ENCODE measurements at places on chromosomes 2 and 18.

DNA sequence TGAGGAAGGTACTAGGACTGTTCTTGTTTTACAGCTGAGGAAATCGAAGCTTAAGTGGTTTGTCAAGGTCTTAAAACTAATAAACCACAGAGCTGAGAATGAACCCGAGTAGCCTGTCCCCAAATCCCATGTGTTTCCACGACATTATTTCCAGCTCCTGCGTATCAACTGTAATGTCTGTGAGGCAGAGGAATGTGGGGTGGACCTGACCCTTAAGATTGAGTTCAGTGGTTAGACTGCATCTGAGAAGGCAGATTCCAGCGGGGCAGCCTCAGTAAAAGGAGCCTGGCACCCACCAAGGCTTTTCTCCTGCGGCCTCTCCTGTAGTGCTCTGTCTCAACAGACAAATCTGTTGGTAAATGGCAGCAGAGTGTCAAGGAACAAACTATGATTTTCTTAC lies 81.9 kb upstream of the TMEM178A start:
- DNase-seq: no peak

GRCh38 chr2:239151201-239152131 lies 249.4 kb downstream of the HDAC4 start:
- peak; percentile 11 for DNase-seq

GRCh38 chr2:187365315-187365714 lies 82.7 kb downstream of the CALCRL start:
- DNase-seq: no peak

DNA sequence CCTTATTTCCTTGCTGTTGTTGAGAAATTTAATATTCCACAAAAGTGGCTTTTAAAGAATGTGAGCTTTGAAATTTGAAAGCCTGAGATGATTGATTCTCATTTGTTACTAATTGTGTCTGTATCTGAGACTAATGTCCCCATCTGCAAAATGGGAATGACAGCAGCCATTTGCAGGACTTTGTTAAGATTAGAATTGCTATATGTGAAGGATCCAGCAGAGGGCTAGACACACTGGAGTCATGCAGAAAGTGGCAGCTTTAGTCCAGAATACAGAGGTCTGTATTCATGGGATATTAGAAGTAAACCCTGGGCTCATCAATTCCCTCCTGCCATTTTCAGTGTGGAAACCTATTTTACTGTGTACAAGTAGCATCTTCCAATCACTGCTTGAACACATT lies 296.5 kb upstream of the GYPC start:
- DNase-seq: no peak

- DNase-seq: no peak
These were observed 24.4 kb downstream of the TFCP2L1 start for GRCh38 chr2:121260370-121261154.

GRCh38 chr2:20457661-20458630 lies 11.1 kb downstream of the RHOB start:
- DNase-seq: no peak

GRCh38 chr18:63980896-63981460 lies 11.1 kb downstream of the SERPINB8 start:
- no peak for DNase-seq

DNA sequence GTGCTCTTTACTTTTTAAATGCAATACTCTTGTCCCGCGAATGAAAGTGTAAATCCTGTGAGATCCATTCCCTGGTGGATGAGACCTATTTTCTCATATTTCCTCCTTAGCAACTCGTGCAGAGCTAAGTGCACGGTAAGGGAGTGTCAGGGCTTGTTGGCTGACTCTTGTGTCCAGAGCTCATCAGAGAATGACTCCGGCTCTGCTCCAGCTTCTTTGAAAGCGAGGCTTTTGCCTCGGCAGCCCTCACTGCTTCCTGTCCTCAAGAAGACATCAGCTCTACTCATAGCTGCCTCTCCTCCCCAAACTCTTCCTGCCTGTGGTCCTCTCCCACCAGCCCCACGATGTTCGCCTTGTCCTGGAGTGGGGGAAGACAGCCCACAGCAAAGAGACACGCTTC lies 70.7 kb downstream of the LIPG start:
- no peak for DNase-seq

- no peak for DNase-seq
These were observed 153.9 kb downstream of the INSIG2 start for GRCh38 chr2:118242216-118242615.

GRCh38 chr2:212409560-212409959 lies 129.0 kb downstream of the ERBB4 start:
- DNase-seq: no peak

- DNase-seq: no peak
These were observed 381.9 kb upstream of the MC4R start for GRCh38 chr18:60754413-60755009.

DNA sequence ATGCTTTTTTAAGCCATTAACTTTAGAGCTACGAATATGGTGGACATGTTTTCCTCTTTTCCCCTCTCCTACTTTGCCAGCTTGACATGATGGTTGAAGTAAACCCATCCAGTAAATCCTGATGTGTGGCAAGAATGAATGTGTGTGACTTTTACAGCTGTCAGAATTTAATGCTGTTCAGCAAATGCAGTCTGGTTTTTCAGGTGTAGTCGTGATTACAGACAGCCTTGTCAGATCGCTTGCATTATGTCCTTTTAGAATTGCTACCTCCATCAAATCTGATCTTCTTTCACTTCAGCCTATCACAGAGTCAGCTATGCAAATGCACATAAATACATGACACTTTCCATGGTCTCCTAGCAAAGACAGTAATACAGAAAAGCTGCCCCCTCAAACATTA lies 278.5 kb downstream of the FBXO15 start:
- no peak for DNase-seq

DNA sequence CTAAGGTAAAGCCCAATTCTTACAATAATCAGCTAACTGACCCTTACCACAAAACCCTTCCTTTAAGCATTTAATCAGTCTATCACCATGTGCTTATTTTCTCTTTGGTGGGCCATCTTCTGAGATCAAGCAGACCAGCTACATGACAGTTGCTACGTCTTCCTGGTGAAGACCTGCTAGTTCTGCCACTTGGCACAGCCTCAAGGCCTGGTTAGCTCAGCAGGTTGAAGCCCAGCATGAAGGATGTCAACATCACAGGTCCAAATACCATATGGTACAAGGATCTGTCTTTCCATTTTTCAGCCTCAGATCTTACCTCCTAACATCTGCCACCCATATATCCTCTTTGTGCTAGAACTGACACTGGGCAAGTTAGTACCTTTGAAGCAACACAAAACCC lies 636.9 kb downstream of the LRP1B start:
- DNase-seq: no peak

GRCh38 chr2:190927301-190927700 lies 46.7 kb downstream of the GLS start:
- no peak for DNase-seq

GRCh38 chr2:156115338-156115737 lies 217.2 kb downstream of the NR4A2 start:
- no peak for DNase-seq

GRCh38 chr2:135874777-135875365 lies 1.4 kb downstream of the MCM6 start:
- DNase-seq: no peak

- DNase-seq: no peak
These were observed 301.1 kb upstream of the SMIM21 start for GRCh38 chr18:75728621-75729020.

- no peak for DNase-seq
These were observed 77.0 kb upstream of the ATL2 start for GRCh38 chr2:38454081-38454480.

GRCh38 chr2:11234309-11234708 lies 79.0 kb downstream of the SLC66A3 start:
- no peak for DNase-seq

GRCh38 chr18:35406666-35407065 lies 29.5 kb upstream of the ZNF396 start:
- DNase-seq: no peak

GRCh38 chr18:80194874-80195570 lies 52.3 kb downstream of the PARD6G start:
- no peak for DNase-seq

DNA sequence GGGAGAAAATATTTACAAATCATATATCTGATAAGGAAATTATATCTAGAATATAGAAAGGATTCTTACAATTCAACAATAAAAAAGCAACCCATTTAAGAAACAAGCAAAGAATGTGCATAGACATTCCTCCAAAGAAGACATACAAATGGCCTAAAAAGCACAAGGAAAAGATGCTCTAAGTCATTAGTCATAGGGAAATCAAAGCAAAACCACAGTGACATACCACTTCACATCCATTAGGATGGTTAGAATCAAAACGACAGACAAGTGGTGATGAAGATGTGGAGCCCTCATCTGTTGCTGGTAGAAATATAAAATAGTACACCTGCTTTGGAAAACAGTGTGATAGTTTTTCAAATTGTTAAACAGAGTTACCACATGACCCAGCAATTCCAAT lies 48.2 kb downstream of the MAPRE2 start:
- DNase-seq: no peak

- no peak for DNase-seq
These were observed 187.4 kb downstream of the CCDC102B start for GRCh38 chr18:68985172-68985820.

- DNase-seq: no peak
These were observed 21.9 kb downstream of the GATA6 start for GRCh38 chr18:22191346-22191695.
